Heart left ventricle (tissue), 16 donors: ENCODE measurements at places on chromosomes 2 and 18. TPM values are rescaled to one million over a fixed set of nuclear protein-coding genes. Genes with fewer than 3 reads are reported as not detected.

DNA sequence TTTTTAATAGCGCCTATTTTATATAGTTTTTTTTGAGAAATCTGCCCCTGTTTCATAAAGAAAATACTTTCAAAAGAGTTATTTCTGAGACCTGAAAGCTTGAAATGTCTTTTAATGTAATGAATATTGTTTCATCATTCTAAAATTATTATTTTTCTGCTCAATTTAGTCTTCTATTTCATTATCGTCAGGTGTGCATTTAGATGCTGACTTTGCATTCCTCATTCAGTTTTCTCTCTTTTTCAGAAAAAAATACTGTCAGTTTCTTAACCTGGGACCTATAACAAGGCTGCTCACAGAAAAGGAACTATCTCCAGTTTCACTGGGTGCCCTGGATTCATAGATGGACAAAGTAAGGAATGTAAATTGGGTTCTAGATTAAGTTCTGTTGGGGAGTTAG, 1631.7 kb downstream of the SUCLG1 start:
- DNase-seq = no peak

The TRIM43 gene
- not detected for total RNA-seq

- no peak for DNase-seq
Observed at GRCh38 chr2:109694190-109694589, 80.0 kb downstream of the SOWAHC start.

GRCh38 chr2:204583773-204584172, 38.5 kb downstream of the PARD3B start:
- no peak for DNase-seq

GRCh38 chr2:191740016-191740419, 62.1 kb downstream of the NABP1 start:
- no peak for DNase-seq

The SCYGR4 gene
- total RNA-seq = not detected

GRCh38 chr2:212274215-212274614, 264.4 kb downstream of the ERBB4 start:
- no peak for DNase-seq

The KYNU gene
- 1.2 TPM for total RNA-seq

GRCh38 chr18:23281626-23282436, 146.5 kb downstream of the CABLES1 start:
- no peak for DNase-seq

The FZD7 gene
- 19.0 TPM for total RNA-seq

DNA sequence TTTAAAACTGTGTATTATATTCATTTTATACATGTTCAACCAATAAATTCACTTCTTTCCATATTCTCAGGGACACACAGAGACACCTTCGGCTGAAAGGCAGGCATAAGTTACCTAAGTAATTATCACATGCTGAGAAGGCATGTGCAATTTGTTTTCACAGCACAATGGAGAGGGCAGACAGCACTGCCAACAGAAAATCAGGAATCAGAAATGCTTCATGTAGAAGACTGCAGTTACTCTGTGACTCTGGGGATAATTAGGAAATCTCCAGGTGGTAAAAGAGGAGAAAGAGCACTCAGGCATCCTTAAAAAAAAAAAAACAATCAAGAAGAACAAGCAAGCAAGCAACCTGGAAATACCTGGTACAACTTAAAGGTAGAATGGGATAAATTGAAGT, 49.3 kb downstream of the DSEL start:
- no peak for DNase-seq

- DNase-seq = no peak
Observed at GRCh38 chr18:57432751-57433400, 2.3 kb upstream of the ONECUT2 start.

The GYPC gene
- 140 TPM for total RNA-seq

DNA sequence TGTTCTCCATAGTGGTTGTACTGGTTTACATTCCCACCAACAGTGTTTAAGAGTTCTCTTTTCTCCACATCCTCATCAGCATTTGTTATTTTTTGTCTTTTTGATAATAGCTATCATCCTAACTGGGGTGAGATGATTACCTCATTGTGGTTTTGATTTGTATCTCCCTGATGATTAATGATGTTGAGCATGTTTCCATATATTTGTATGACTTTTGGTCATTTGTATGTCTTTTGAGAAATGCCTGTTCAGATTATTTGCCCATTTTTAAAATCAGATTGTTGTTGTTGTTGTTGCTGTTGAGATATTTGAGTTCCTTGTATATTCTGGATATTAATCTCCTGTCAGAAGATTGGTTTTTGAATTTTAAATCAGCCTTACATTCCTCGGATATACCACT, 147.5 kb downstream of the NCOA1 start:
- no peak for DNase-seq

The BCL11A gene
- total RNA-seq = 18.5 TPM

GRCh38 chr2:120904830-120905234, 169.2 kb downstream of the GLI2 start:
- DNase-seq = no peak

The ARHGEF33 gene
- 2.5 TPM for total RNA-seq

The CLASP1 gene
- 81.1 TPM for total RNA-seq

- peak; percentile 91 for DNase-seq
Observed at GRCh38 chr2:217858519-217859491, 144.0 kb downstream of the TNS1 start.

DNA sequence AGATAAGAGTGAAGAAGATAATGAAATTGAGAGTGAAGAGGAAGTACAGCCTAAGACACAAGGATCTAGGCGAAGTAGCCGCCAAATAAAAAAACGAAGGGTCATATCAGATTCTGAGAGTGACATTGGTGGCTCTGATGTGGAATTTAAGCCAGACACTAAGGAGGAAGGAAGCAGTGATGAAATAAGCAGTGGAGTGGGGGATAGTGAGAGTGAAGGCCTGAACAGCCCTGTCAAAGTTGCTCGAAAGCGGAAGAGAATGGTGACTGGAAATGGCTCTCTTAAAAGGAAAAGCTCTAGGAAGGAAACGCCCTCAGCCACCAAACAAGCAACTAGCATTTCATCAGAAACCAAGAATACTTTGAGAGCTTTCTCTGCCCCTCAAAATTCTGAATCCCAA, 15.7 kb downstream of the MSH6 start:
- no peak for DNase-seq

DNA sequence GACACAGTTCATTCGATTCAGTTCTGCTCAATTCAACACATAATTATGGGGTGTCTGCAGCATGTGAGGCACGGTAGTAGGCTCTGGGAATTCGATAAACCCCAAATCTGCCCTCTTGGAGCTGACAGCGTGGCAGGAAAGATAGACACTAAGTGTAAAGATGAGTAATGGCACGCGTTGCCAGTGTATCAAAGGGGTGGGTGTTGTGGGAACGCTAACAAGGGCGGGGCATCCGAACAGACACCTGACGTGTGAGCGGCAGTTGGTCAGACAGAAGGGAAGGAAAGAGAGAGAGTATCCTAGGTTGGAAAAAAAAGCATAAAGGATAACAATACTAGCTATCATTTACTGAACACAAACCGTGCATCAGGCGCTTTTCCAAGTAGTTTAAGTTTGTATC, 125.7 kb upstream of the HAAO start:
- no peak for DNase-seq

GRCh38 chr18:77093067-77093430, 39.5 kb downstream of the MBP start:
- DNase-seq = no peak

DNA sequence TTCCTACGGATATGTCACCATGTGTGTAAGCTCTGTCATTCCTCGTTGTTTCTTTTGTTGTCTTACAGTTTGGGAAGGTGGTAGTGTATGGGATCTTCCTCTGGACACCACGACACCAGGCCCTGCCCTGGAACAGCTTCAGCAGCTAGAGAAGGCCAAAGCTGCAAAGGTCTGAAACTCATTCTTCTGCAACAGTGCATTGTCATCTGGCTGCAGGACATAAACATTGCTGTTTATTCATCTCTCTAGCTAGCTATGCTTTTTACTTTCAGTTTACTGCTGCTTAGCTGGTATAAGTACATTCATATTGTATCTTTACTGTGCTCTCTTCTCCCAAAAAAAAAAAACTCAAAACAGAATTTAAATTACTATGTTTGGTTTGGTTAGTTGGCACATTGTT, 39.2 kb upstream of the KCNJ13 start:
- no peak for DNase-seq

DNA sequence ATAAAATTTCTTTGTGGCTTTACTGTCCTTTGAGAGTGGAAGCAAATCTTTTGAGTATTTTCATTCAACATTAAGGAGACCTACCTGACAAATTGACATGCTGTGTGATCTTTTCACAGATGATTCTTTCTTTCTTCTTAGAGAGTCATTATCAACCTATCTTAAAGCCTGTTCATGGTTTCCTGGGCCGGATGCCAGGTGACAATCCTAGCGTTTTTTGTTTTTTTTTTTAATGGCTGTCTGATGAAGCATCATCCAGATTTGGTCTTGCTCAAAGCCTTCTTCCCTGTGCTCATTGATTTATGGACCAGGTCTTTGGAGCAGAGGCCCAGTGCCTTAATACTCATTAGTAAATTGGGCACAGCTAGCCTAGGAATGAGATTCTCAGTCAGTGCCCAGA, 9.8 kb upstream of the MGAT5 start:
- no peak for DNase-seq

The SLC5A7 gene
- total RNA-seq = 0.05 TPM

DNA sequence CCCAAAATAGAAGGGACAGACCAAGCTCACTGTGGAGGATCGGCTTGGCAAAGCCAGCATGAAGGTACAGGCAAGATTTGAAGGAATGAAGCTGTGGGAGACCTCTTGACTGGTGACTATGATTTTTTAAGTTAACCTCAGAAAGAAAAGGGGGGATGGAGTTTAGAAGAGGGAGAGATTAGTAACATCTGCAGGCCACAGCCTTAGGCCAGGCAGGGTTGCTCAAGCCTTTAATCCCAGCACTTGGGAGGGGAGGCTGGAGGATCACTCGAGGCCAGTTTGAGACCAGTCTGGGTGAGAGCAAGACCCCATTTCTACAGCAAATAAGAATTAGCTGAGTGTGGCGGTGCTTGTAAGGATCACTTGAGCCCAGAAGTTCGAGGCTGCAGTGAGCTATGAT, 46.6 kb downstream of the ZNF532 start:
- no peak for DNase-seq

GRCh38 chr2:23330214-23330613, 54.8 kb upstream of the KLHL29 start:
- DNase-seq = no peak

DNA sequence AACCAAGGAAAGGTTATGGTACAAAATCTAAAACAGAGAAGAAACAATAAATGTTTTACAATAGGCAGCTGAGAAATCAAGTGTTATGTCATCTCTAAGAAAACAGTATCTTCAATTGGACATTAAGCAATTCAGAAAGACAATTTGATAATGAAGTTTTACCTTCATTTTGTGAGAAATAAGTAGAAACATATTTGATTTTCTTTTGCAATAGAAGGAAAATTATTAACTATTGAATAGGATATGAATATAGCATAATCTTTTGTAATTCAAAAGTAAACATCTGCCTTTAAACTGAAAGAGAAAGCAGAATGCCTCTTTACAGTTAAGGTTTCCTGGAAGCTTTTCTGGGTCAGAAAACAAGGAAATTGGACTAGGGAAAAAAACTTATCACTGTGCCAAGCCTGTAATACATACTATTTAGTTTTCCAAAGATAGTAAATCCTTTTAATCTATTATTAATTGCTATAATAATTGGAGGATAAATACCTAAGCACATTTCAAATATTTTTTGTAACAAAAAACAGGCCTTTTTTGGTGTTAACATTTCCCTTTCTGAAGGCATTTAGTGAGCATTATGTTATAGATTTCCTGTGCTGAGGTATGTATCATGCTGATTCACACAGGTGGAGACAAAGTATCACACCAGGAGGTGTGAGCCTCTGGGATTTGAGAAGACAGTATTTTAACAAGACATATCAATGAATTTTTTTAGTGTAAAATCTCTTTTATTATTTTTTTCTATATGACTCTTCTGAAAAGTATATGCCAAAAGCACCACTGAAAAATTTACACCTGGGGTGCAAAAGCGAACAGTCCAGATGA, 947.0 kb upstream of the CDH2 start:
- DNase-seq = no peak

GRCh38 chr2:51027442-51027841, 4.5 kb downstream of the NRXN1 start:
- no peak for DNase-seq

The ZSWIM2 gene
- not detected for total RNA-seq

GRCh38 chr18:35682281-35682867, 100.8 kb downstream of the GALNT1 start:
- no peak for DNase-seq

- no peak for DNase-seq
Observed at GRCh38 chr2:28898048-28898447, 3.6 kb downstream of the WDR43 start.

The KLHL14 gene
- 0.12 TPM for total RNA-seq

- no peak for DNase-seq
Observed at GRCh38 chr2:118062669-118063068, 25.6 kb upstream of the INSIG2 start.

The TNFAIP6 gene
- total RNA-seq = 2.1 TPM

- DNase-seq = no peak
Observed at GRCh38 chr18:34921811-34922385, 119.3 kb upstream of the MAPRE2 start.

- DNase-seq = no peak
Observed at GRCh38 chr2:237472909-237473877, 13.9 kb upstream of the MLPH start.

- no peak for DNase-seq
Observed at GRCh38 chr2:101052147-101052546, 50.1 kb downstream of the RPL31 start.

The FAM237A gene
- not detected for total RNA-seq

DNA sequence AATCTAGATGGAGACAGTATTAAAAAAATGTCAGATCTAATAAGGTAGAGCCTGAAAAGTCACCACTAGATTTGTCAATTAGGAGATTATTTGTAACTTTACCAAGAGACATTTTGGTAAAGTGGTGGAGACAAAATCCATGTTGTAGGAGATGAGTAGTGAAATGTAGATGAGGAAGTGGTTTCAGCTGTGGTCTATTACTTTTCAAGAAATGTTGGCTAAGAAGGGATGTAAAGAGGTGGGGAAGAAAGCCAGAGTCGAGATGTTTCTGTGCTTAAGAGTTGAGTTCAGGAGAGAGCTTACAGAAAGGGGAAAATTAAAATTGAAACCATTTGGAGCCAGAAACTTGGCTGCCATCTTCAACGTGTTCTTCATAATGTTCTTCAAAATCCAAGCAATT, 22.2 kb downstream of the ACVR2A start:
- no peak for DNase-seq

DNA sequence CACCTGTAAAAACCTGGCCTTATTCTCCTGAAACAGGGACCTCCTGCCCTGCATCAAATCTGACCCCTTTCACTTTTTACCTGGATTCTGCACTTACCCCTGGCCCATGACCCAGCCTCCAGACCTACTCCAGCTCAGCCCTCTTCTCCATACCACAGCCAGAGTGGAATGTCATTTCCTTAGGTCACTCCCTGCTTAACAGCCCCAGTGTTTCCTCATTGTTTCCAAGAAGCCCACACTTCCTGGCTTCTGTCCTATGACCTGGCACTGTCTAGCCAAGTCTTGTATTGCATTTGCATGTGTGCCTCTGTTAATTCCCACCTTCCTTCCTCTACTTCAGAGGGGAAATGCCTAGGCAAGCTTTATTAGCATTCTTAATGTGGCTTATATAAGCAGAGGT, 51.4 kb upstream of the TRIB2 start:
- DNase-seq = no peak

- no peak for DNase-seq
Observed at GRCh38 chr2:176710657-176711186, 441.5 kb downstream of the MTX2 start.

- DNase-seq = no peak
Observed at GRCh38 chr2:216056739-216057138, 24.9 kb downstream of the PECR start.

The DNAH6 gene
- not detected for total RNA-seq
